KBM-7 (cell line): ENCODE measurements at places on chromosomes 4 and X.

DNA sequence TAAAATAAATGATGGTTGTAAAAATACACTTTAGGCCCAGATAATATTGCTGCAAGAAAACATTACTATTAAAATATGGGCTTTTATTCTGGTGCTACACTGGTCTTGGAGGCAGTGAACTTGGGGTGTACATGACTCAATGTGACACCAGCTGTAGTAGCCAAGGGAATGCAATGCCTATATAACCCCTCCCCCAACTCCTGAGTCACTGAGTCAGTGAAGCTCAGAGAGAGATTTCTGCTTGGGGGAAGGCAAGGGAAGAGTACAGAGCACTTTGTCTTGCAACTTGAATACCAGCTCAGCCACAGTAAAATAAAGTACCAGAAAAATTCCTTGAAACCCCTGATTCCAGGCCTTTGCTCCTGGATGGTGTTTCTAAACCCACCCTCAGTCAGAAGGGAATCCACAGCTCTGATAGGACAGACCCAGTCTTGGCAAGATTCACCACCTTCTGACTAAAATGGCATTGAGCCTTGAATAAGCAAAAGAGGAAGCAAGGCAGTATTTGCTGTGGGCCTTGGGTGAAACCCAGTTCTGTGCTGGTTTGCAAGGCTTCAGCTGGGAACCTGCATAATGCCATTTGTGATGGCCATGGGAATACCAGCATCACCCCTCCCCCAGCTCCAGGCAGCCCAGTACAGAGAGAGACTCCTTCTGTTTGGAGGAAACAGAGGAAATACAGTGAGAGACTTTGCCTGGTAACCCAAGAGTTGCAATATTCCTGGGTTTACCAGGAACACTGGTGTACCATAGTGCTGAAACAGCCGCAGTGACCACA, 209.9 kb downstream of the IQCM start:
- DNase-seq: no peak

DNA sequence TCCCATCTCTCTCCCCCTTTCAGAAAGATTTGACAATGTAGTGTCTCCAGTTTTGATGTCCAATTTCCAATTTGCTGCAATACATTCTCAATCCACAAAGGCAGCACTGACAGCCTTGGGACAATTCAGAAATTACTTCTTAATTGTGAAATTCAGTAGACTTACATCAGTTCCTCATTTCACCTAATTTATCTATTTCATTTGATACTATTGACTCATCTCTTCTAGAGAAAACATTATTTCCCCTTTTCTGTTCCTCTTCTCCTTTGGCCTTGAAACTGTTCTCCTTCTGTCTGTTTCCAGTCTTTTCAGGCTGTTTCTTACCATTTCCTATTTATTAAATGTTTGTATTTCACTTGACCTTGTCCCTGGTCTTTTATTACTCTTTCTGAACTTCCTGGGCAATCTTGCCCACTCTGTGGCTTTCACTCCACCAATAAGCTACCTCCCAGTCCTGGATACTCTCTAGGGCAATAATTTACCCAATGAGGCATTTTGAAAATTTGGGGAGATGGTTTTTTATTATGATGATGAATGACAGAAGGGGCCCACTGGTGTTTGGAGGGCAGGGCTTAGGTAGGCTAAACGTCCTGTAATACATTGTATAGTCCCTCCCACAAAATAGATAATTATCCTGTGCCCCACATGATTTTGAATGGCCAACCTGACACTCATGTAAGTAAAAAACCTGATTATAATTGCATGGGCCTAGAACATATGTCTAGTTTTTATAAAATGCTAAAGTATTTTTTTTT, 498.0 kb upstream of the BOD1L1 start:
- peak; percentile 72 for DNase-seq

GRCh38 chrX:21469071-21469470, 94.9 kb downstream of the CNKSR2 start:
- no peak for DNase-seq

DNA sequence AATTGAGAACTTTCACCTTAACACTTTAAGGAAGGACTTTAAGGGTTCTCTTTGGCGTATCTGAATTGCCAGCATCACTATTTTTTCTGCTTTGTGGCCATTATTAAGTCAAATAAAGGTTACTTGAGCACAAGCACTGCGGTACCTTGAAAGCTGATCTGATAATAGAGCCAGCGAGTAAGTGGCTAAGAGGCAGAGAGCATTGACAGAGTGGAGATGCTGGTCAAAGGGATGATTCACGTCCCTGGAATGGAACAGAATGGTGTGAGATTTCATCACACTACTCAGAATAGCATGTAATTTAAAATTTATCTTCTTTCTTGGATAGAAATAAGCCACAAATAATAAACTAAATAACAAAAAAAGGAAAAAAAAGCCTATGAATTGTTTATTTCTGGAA, 57.1 kb upstream of the NPFFR2 start:
- DNase-seq: no peak

DNA sequence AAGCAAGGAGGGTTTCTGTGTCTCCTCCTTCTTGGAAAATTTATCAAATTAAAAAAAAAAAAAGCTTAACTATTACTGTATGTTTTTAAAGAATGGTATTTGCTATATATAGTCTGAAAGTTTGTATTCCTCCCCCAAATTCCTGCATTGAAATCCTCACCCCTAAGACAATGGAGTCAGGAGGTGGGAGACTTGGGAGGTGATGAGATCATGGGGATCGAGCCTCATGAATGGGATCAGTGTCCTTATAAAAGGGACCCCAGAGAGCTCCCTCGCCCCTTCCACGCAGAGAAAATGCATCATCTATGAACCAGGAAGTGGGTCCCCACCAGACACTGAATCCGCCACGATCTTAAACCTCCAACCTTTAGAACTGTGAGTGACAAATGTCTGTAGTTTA, 50.1 kb downstream of the DHRSX start:
- no peak for DNase-seq

- no peak for DNase-seq
Observed at GRCh38 chr4:82864336-82864979, 26.5 kb downstream of the SEC31A start.

DNA sequence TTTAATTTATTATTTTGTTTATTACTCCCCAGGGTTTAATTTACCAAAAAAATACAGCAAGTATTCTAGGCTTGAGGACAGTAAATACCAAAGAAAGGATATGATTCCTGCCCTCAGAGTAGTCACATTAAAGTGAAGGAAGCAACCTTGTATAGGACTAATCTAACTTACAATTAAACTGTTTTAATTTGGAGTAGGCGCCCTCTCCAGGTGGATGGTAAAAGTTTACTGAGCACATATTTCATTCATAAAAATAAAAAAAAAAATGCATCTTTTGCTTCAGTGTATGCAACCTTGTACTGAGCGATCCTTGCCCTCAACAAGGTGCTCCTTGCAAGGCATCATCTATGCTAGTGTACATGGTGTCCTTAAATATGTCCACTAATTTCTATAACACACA, 72.0 kb upstream of the MAGEB16 start:
- DNase-seq: peak; percentile 23

GRCh38 chr4:20870436-20870835, 170.2 kb downstream of the PACRGL start:
- no peak for DNase-seq

DNA sequence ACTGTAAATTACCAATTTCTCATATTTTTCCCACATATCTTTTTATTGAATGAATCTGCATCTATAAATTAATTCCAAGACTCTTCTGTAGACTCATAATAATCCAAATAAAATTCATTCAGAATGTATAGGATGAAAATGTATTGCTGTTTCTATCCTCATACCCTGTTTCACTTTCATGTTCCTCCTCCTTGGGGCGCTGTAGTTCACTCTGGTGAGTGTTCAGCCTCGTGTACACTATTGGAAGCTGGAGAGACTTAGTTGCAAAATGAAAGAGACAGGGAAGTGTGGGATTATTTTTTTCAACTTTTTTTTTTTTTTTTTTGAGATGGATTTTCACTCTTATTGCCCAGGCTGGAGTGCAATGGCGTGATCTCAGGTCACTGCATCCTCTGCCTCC, 296.1 kb downstream of the TLL1 start:
- no peak for DNase-seq
